ENCODE measurements at places on chromosomes 12 and 14.

DNA sequence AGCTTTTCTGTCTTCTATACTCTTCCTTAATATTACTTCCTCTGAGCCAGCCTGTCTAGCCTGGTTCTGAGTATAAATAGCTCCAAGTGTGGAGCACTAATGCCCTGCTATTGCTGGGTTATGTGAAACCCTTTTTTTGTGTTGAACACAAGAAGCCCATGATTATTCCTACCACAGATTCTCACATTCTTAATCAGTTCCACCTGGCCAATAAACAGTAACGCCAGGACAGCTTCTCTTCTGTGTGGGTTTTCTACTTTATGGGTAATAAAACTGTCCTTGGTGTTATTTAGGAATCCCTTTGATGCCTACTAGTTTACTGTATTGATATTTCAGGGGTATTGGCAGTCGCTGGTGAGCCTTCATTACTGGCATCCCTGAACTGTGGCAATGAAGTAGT, 48.9 kb upstream of the LRIG3 start:
- DNase-seq: no peak

DNA sequence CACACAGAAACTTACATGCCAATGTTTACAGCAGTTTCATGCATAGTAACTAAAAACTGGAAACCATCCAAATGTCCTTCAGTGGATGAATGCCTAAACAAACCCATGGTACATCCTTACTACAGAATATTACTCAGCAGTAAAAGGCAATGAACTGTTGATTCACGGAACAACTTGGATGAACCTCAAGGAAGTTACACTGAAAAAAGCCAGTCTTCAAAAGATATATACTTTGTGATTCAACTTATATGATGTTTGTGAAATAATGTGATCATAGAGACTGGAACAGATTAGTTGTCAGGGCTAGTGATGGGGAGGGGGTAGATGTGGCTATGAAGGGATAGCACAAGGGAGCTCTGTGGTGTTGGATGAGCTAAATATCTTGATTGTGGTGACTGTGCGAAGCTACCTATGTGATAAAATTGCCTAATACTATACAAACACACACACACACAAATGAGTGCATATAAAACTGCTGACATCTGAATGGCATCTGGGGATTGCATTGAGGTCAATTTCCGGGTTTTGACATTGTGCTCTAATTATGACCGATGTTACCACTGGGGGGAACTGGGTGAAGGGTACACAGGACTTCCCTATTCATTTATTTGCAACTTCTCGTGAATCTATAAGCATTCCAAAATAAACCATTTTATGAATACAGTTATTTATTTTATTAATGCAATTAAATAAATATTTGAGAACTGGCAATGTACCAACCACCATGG, 94.3 kb downstream of the RIN3 start:
- peak; percentile 74 for DNase-seq

- DNase-seq: no peak
Observed at GRCh38 chr12:131057722-131058515, 104.2 kb downstream of the ADGRD1 start.

DNA sequence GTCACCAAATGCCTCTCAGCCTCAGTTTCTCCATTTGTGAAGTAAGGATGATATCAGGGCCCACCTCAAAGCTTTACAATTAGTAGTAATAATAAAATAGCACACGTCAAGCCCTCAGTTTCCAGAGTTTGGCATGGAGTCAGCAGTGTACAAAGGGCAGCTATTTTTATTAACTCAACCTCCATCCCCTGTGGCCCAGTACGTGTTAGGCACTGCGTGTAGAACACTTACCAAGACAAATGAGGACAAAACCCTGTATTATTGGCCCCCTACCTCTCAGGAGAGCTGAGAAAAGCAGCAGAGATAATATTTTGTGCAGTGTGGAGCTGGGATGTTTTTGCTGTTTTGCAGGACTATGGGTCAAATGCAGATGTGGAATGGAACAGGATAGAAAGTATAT, 280.8 kb downstream of the C12orf75 start:
- no peak for DNase-seq

DNA sequence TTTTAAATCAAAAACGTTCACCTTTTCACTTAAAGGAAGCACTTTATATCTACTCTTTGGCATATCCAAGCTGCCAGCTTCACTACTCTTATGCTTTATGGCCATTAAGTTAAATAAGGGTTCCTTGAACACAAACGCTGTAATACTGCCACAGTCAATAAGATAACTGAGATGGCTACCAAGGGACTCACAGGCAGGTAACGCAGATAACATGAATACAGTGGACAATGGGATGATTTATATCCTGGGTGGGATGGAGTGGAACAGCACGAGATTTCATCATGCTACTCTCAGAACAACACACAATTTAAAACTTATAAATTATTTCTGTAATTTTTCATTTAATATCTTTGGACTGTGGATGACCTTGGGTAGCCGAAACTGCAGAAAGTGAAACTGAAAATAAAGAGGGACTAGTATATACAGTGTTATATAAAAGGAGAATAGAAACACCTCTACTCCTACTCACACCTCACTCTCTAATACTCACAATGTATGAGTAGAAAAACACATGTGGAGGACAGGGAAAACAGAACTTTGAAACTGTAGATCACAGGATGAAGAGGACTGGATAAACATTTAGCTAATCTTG, 367.3 kb downstream of the C12orf50 start:
- DNase-seq: peak; percentile 42

- peak; percentile 57 for DNase-seq
Observed at GRCh38 chr12:51531978-51532497, 59.0 kb upstream of the SCN8A start.

GRCh38 chr12:8031872-8032241, 659 bp upstream of the FOXJ2 start:
- DNase-seq: no peak

GRCh38 chr12:57101892-57102695, 9.1 kb downstream of the STAT6 start:
- peak; percentile 68 for DNase-seq

DNA sequence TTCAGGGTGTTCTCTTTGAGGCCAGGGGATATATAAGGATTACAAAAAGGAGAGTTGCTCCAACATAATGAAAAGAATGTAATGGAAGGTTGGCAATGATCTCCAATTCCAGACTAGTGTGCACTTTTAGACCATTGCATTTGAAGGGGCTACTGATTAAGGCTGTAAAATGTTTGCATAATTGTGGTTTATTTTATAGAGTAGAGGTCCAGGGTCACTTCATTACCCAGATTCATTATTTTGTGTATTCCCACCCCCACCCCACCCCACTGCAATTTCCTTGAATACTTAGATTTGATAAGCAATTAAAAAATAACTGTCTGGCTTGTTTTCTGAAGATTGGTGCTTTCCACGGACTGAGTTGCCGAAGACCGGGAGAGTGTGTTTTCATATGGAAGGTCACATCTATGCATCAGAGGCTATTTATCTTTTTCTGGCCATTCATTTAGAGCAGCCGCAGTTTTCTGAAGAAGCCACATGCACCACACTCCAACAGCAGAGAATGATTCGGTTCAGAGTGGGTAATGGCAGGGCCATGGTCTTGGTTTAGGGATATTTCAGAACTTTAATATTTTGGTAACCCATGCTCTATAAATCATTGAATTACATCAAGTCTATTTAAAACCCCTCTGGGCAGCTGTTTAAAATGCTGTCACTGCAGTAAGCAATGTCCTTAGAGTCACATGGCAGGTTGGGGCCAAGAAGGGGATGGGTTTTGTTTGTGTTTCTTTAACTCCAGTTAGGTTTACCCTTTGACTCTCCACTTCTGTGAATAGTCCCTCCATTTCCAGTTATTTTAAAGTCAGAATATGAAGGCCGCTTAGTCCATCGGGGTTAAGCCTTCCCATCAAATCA, 94.6 kb downstream of the TMEM30B start:
- DNase-seq: no peak

DNA sequence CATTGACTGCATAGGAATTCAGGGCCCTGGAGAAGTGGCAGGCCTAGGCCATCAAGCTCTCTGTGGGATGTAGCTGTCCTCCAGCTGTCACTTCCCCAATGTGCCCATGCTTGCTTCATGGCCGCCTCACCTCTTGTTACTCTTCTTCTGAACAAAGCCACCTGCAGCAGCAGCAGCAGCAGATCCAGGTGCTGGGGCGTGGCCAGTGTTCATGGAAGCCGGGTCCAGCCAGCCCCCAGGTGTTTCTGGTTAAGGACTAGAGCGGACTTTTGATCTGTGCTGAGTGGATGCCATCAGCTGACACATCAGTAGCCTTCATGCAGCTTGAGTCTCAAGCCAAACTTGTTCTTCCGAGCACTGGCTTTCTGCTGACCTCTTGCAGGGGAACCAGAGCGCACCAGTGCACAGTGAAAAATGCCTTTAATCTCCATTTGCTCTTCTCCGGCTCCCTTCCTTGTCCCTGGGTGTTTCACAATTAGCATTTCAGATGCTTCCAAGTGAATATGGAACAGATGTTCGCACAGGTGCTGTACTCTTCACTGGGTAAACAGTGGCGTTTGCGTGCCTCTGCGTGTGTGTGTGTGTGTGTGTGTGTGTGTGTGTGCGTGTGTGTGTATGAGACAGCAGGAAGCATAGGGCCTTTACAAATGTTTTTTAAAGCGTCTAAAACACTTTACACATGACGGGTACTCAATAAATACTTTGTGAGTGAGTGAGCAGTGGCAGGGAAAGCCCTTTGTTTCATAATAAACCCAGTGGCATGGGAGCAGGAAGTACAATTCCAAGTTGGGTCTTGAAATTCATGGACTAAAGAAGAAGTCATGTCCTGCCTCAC, 20.1 kb downstream of the TPCN1 start:
- peak; percentile 100 for DNase-seq

DNA sequence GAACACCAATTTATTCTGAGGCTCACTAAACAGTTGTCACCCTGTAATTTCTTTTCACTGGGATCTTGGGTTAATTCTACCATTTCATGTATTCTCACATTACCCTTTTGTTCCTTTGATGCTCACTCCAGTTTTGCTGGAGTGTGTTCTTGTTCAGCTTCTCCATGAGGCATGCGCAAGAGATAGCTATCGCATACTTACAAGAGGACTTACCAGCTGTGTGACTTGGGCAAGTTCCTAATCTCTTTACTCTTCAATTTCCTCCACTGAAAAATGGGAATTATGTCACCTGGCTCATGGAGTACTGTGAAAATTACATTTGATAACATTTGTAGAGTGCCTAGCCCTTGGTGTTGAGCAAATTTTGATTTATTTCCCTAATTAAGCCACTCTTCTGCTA, 56.5 kb upstream of the JDP2 start:
- DNase-seq: no peak

DNA sequence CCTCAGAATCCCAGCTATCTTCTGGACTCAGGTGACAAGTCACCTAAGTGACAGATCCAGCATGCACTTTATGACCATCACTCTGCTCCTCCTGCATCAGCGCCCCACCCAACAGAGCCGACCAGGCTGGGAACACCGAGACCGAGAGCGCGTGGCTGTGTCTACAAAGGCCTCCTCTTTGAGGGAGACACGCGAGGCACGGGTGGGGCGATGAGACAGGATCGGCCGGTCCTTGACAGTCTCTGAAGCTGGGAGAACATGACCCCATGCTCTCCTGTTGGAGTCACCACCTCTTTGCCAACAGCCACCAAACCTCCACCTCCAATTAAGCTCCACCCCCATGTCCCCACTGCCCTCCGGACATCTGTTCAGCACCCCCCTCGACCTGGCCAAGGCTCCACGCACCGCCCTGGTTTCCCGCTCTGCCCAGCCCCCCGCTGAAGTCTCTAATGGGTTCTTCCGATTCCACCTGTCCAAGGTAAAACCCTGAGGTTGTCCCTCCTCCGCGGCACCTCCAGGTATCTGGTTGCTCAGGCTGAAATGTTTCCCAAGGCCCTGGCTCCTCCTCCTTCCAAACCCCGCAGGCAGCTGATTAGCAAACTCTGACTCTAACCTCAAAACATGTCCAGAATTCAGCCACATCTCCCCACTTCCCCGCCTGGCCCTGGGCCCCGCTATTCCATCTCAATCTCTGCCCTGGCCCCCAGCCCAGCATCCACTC, 31.5 kb downstream of the HSP90AA1 start:
- DNase-seq: peak; percentile 31

DNA sequence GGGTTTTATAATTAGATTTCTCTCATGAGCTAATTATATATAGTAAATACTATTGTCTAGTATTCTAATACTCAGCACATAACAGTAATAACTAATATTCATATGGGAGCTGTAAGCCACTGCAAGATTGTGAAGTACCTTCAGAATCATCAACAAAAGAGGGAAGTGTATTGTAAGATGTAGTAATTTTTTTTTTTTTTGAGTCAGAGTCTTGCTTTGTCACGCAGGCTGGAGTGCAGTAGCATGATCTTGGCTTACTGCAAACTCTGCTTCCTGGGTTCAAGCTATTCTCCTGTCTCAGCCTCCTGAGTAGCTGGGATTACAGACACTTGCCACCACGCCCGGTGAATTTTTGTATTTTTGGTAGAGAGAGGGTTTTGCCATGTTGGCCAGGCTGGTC, 3.1 kb downstream of the GPR33 start:
- DNase-seq: no peak

DNA sequence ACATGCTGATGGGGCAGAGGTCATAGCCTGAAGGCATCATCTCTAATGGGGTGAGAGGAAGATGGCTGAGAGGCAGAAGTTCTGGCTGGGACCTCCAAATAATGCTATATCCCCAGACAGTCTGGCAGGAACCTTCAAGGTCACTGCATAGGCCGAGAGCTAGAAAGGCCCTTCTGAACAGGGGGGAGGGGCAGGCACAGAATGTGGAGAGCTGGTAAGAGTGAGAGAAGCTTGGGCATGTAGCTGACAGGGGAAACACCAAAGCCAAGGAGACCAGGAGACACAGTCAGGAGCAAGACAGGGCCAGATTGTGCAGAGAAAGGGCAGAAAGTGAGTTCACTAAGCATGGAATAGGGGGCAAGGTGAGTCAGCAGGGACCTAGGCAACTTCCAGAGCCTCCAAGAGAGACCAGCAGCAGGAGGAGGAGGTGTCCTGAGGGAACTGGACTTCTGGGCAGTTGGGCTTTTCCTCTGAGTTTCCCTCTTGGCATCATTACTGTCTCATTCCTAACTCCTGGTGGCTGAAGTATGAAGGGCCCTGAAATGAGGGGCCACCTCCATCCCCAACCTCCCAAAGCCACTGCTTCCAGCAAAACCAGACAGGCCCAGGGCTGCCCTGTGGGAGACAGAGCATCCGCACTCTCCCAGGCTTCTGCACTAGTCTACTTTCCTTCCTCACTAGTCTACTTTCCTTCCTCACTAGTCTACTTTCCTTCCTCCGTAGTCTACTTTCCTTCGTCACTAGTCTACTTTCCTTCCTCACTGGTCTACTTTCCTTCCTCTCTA, 17.1 kb downstream of the ANO2 start:
- no peak for DNase-seq

- no peak for DNase-seq
Observed at GRCh38 chr12:50999093-50999492, 27.1 kb downstream of the SLC11A2 start.

GRCh38 chr12:81329085-81329484, 251.2 kb downstream of the ACSS3 start:
- peak; percentile 51 for DNase-seq

Measured in renal cortical epithelial cell (primary cell).